NCI-H2081 (cell line): ENCODE measurements at places on chromosomes 5 and 9.
A peak's percentile ranks its signal among the peaks of the same experiment; 100 is the strongest.

DNA sequence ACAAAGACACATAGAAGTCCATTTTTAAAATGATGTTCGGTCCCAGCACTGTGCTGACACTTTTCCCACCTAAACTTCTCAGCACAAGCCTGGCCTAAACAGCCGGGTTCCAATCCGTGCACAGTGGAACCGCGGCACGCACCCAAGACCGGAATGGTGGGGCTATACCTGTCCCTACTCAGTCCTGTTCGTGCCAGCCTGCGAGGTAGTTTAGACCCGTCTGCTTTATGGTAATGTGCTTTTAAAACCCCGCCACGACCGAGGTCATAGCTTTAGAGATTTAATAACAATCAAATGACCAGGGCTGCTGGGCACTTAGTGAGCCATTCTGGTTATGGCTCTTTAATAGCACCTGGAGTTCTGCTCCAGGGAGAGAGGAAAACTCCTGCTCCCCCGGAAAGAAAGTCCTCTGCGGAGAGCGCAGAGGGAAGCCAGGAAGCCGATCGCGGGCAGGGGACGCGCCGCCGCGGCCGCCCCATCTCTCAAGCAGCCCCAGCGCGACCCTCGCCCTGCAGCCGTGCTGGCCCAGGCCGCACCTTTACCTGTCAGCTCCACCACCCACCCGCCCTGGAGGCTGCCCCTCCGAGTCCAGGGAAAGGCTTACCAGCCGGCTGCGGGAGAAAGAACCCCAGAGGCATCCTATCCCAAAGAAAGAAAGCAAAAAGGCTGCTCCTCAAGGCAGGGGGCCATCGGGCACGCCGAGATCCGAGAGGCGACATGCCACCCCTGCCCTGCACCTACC, 511 bp downstream of the ARL15 start:
- DNase-seq, result peak; percentile 25

DNA sequence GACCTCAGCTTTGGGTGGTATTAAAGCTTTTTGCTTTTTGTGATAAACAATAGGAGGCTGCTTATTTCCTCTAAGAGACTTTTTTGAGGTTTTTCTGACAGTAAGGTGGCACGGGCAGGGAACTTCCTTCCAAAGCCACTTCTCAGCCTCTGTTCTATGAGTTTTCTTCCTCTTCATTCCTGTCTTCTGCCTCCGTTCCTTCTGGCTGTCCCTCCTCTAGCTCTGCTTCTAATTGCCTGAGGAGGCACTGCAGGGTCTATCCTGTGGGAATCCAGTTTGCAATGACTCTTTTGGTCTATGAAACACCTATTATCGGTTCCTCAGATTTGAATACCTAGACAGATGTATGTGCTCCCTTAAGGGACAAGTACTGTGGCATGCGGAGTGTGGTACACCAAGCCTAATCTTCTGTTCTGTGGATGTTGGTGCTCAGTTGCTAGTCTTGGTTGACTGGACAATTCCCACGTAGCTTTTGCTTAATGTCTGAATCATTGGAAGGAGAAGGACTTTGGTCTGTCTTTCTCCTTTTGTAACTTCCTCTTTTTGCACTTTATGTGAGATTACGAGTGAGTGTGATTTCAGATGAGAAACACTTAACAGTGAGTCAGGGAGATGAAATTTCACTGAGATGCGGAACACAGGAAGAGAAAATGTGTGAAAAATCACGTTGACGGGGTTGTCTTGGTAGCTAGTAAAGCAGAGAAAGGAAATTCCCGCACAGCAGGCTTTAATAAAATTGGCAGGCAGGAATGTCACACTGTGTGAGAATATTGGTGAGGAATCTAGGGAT, 305.2 kb downstream of the EFNA5 start:
- DNase-seq, result no peak

- no peak for DNase-seq
These were observed 29.9 kb downstream of the CD180 start for GRCh38 chr5:67166460-67167285.

DNA sequence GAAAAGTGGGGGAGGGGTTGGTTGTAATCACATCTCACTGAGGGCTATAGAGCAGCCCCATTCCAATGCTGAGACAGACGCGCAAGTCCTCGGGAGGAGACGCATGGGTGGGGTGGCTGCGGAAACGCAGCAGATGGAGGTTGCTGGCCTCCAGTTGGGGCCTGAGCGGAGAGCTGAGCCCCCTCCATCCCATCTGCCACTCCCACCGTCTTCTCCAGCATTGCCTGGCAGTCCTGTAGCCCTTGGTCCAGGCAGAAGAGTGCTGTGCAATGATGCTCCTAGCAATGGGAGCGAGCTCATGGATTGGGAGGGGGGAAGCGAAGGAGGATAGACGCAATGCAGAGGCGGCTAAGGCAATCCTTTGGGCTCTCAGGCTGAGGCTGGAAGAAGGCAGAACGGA, 79.4 kb upstream of the GLRA1 start:
- DNase-seq, result no peak

- no peak for DNase-seq
These were observed 39.8 kb downstream of the PTAR1 start for GRCh38 chr9:69719983-69720382.

GRCh38 chr9:106980551-106981101, 117.7 kb downstream of the ZNF462 start:
- DNase-seq, result no peak

GRCh38 chr5:142869886-142870285, 99.7 kb downstream of the ARHGAP26 start:
- DNase-seq, result peak; percentile 9

DNA sequence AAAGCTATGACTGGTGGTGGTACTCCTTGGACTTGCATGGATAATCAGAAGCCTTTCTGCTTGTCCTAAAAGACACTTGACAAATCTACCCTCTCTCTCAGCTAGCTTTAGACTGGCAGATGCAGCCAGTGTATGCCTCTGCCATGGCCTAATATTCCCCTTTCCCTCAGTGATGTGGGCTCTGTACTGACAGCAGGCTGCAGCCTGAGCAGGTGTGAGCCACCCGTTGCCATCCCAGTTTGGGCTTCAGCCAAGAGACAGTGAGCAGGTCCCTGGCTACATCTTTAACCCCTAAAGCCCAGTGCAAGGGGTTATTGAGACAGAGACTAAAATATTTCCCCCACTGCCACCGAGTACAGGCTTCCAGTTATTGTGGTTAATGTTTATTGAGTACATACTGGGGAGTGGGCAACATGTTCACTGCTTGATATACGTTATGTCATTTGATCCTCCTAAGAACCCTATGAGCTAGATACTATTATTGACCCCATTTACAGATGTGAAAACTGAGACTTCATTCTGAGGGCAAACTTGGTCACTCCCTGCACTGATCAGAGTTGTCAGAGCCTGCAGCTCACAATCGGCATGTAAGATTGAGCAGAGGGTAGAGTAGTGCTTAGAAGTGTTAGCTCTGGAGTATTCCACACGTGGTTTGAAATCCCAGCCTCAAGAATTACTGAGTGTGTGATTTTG, 254.2 kb downstream of the ARHGAP26 start:
- peak; percentile 74 for DNase-seq

GRCh38 chr5:154647761-154648145, 107.4 kb upstream of the LARP1 start:
- DNase-seq, result no peak
